ENCODE measurements at places on chromosomes 7 and 10.

DNA sequence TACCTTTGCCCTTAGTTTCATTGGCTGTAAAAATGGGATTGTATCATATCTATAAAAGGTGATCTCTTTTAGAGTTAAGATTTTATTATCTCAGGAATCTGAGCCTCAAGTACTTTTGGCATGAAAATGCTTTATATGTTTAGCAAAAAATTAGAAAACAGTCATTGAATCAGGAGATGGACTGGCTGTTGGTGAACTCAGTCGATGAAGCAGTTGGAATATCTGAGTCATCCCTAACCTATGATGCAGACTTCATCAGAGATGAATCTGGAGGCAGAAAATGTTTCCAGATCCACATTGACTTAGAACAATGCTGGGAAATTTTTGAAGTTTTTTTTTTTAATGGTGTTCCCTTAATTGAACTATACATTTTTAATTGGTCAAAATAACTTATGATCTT lies 228.5 kb downstream of the SLC25A13 start:
- peak; percentile 87 for DNase-seq

DNA sequence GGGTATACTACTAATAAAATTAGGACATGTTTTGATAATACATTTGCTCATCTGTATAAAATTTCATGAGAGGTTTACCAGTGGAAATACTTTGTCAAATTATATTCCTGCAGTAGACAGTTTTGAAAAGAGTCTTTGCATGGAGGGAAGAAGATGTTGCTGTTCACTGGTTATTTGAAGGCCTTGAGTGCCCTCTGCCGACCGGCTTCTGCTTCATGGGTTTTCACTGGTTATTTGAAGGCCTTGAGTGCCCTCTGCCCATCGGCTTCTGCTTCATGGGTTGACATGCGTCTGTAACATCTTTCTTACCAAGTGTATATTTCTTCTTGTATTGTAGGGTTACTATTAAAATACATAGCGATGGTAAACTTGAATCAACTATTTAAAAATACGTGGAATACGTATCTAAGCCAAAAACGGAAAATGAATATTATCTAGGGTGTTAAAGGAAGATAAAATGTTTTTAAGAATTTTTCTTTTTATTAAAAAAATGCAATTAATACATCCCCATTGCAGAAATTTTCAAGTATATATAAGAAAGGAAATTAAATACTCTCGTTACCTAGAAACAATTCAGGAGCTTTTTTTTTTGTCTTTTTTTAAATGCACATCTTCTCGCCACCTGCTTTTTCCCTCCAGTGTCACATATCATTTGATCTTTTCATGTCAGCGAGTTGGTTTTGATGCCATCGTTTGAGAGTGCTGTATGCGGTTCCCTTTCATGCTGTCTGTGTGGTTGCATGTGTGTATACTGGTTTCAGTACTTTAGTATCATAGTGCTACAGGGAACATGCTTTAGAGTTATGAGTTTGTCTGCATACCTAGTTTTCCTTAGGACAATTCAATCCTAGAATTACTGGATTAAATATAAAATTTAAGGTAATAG lies 73.4 kb downstream of the SHH start:
- peak; percentile 61 for DNase-seq

DNA sequence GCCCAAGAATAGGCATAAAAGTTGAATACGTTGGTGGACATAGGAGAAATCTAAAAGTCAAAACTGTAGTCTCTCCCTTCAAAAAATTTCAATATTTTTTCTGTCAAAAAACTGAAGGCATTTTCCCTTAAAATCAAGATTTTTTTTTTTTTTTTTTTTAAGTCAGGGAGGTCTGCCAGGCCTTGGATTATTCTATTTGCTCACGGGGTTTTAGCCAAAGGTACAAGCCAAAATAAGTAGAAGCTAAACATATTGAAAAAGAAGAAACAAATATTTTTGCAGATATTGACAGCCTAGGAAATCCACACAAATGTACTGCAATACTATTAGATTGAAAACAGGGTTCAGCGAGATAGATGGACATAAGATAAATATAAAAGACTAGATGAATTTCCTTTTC lies 190.1 kb upstream of the PLXDC2 start:
- no peak for DNase-seq

GRCh38 chr7:1289666-1290025 lies 57.0 kb downstream of the UNCX start:
- DNase-seq: no peak

GRCh38 chr7:151920488-151920887 lies 35.8 kb upstream of the GALNTL5 start:
- no peak for DNase-seq

- DNase-seq: no peak
These were observed 152.5 kb upstream of the STK17A start for GRCh38 chr7:43430411-43430810.

DNA sequence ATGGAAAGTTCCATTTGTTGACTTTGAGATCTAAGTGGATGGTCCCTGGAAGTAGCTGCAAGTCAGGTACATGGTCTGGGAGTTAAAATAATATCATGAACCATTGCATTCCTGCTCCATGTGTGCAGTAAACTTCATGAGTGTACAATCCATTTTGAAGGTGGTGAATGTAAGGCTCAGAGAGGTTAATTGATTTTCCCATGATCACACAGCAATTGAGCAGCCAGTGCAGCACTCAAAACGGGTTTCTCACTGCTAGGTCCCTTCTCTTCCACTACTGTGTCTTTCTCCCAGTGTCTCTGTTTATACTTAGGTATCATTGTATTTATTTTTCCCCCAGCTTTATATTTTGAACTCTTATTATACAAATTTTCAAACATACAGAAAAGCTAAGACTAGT lies 9.9 kb downstream of the ZSCAN25 start:
- DNase-seq: no peak

- DNase-seq: no peak
These were observed 526.2 kb upstream of the ADARB2 start for GRCh38 chr10:2263561-2263960.

GRCh38 chr10:95056744-95057363 lies 12.4 kb downstream of the CYP2C8 start:
- no peak for DNase-seq

DNA sequence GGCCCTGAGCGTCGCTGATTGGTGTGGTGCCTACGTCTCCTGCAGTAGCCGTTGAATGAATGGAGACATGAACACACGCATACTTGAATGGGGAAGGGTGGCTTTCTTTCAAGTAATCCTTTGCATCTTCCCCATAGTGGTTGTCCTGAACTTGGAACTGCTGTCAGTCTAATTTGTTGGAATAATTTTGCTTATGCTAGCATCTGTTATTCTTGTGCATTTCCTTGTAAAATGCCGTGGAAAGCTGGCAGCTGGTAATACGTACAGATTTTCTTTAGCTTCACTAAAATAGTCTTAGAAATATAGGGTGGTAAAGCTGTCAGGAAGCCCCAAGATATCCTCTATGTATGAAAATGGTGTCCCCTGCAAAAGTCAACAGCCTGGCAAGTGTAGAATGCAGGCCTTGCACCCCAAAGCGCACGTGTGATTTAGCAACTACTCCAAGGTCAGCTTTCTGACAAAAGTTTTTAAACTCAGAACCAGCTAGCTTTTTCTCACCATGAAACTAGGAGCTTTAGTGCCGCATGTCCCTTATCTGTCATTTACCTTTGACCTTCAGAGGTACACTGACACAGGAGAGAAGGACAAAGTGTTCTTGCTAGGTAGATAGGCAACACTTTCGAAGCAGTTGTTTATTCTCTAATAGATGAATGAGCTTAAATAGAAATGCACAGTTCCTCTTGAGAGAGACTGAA lies 70.8 kb downstream of the RBM33 start:
- DNase-seq: no peak

DNA sequence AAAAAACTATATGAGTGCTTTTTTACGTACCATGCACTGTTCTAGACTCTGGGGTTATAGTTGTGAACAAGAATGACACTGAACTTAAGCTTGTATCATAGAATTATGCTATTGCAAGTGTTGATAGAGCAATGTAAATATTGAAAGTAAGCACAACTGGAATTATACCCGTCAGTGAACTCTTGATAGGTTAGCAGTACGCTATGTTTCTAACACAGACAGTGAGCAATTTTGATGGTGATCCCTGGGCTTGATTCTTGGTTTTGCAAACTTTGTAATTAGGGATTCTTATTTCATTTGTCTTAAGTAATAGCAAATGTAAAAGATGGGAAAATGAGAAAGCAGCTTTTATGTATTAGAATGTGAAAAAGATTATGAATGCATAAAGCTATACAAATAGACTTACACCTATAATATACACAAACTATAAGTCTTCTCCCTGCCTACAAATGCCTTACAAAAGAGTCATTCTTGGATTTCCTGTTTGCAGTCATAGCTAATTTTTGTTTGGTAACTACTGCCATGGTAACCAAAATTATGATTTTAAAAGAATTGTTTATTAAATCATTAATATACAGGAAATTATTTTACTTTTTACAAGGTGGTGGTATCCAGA lies 6.7 kb downstream of the TES start:
- DNase-seq: peak; percentile 70

DNA sequence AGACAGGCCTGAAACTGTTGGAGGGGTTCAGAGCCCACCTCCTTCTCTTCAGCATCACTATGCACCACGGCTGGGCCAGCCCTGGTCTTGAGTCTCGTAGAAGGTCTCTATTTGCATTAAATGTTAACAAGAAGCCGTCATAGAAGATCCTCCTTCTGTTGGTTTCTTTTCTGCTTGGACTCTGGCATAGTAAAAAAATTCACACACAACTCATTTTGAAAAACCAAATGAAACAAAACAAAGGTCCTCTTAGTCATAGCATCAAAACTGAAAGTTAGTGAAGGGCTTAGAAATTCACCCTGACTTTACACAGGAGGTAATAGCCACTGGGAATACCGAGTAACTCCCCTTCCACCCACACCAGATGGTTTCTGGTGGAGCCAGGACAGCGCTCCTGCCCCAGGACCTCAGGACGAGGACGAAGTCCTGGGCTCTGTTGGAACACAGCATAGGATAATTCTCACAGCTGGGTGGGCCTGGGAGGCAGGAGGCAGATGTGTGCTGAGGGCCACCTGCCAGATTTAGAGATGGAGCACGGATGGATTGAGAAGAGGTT lies 248.4 kb upstream of the KLF6 start:
- DNase-seq: no peak

DNA sequence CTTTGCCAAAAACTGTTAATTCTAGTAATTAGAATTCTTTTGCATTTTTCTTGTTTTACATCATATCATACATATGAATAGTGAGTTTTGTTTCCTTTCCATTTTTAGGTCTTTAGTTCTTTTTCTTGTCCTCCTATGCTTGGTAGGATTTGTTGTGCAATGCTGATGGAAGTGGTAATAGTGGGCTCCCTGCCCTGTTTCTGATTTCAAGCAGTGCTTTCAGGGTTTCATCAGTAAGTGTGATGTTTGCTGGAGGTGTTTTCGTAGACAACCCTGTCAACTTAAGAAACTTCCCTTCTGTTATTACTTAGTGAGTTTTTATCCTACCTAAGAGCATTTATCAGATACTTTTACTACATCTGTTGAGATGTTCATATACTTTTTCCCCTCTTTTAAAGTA lies 50.5 kb downstream of the CSGALNACT2 start:
- DNase-seq: no peak

GRCh38 chr7:26954951-26955350 lies 90.6 kb upstream of the SKAP2 start:
- DNase-seq: no peak

DNA sequence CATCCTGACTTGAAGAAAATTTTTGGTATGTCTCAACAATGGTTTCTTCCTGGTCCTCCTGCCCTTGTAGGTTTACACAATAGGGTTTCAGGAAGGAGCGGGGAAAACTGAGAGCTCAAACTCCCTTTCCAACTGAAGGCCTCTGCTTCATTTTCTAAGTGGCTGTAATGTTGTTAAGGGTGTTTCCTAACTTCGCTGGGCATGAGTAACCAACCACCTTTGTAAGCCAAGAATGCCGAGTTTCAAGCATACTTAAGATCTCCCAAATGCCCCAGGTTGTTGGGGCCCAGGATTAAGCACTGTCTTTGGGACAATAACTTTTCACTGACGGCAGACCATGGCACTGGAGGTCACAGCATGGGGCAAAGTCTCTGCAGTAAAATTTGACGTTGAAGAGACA lies 33.6 kb upstream of the DRGX start:
- no peak for DNase-seq

DNA sequence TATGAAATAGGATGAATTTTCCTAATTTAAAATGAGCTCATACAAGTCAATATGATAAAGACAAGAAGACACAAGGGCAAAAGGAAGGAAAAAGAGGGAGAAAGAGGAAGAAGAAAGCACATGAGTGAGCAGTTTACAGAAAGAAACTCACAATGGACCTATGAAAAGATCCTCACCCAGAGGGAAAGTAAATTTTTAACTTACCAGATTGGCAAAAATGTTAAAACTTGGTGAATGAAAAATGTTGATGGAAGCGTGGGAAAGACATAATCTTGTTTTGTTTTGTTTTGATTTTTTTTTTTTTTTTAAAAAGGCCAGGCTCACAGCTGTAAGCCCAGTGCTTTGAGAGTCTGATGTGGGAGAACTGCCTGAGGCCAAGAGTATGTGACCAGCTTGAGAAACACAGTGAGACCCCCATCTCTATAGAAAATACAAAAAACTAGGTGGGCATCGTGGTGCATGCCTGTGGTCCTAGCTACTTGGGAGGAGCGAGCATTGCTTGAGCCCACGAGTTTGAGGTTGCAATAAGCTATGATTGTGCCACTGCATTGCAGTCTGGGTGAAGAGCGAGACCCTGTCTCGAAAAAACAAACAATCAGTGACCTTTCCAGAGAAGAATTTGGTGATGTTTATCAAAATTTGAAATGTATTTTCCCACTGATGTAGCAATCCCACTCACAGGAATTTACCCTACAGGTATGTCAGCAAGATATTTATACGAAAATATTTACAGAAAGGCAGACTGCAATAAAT lies 152.9 kb upstream of the ASAH2 start:
- DNase-seq: no peak
